ENCODE measurements at places on chromosomes 6 and 20.
A peak's percentile ranks its signal among the peaks of the same experiment; 100 is the strongest.

DNA sequence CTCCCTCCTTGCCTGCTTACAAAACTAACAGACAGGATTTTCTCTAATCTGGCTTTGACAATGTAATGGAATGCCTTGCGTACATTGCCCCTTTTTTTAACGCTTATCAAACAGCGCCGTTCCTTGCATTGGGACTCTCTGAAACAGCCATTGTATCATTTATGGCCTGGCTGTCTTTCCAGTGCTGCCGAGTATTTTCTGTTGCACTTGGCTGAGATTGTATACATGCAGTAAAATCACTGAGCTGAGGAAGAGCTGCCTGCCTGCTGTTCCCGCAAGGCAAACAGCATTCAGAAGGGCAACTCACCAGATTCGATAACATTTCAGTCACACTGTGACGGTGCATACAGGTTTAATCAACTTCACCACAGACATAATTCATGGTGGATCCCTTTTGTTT is 106.0 kb downstream of the SH3BGRL2 start:
- DNase-seq: no peak

DNA sequence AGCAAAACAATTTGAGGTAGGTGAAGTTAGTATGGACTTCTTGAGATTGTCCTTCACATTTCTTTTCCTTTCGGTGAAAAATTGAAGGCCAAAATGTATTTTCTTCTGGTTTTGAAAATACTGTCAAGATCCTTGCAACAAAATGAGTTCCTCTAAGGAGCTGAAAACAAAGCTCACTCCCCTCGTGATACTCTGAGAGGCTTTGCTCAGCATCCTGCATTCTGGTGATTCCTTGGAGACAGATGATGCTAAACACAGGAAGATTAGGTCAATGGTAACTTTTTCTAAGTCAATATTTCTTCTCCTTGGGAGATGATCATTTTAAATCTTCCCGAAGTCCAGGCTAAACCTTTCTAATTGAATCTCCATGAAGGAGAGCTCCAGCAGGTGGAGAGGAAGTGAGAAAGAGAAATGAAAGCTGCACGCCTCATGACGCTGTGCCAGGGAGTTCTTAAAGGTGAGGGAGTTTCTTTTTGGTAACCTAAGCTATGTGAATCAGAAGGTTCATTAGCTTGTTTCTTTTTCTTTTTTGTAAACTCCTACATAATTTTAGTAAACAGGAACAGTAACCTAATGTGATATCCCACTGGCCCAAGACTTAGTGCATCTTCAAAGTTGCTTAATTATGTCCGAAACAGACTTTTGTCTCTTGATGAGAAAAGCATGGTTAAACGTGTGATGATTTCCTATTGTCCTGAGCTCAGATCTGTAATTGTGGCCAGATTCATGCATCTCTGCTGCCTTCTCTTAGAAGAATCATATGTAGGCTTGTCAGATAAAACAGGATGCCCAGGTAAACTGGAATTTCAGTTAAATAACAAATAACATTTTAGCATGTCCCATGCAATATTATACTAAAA is 15.0 kb downstream of the ESR1 start:
- no peak for DNase-seq

- DNase-seq: no peak
Observed at GRCh38 chr6:125067552-125067951, 86.0 kb upstream of the TPD52L1 start.

DNA sequence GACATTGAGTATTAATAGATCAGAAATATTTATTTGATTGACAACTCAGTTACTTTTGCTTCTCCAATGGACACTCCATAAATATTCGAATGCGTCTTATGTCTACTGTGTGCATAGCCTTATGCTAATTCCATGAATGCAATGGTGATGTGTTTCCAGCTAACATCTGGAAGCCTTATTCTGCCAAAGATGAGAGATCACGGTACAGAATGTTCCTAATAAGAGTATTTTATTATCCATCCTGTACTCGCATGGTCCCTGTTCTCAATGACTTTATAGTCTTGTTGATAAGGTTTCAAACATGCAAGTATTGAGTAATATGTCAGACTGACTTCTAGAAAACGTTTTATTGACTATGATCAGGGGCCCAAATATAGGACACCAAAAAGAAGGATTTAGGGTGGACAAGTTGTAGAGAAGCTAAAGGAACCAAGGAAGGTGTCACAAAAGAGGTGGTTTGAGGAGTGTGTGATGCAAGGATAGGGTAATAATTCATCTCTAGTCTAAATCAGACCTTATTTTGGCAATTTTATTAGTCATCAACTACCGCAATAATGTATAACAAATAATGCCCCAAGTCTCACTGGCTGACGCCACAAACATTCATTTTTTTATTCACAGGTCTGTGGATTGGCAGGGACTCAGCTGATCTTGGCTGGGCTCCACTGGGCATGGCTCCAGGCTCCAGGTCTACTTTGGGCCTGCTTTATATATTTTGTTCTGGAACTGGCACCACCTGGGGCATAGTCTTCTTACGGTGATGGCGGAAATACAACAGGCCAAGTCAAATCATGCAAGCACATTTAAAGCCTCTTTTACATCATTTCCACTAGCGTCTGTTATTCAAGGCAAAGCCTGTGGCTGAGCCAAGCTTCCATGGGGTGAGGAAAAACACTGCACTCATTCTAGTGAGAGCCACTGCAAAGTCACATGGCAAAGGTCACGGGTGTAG is 24.5 kb upstream of the CD83 start:
- DNase-seq: peak; percentile 68

GRCh38 chr20:63890201-63890576 is 4.7 kb upstream of the DNAJC5 start:
- DNase-seq: no peak
